ENCODE measurements at places on chromosomes 12 and 14.

GRCh38 chr12:118052324-118053070, 8.5 kb downstream of the WSB2 start:
- peak overlapping the region; percentile 83 for H3K27ac ChIP-seq
- DNase-seq = peak; percentile 69
- H3K4me1 ChIP-seq = peaks cover 44% of the 10 kb centered on the region
- H3K27me3 ChIP-seq = no peaks in the 10 kb centered on the region
- H3K36me3 ChIP-seq = peaks cover 48% of the 10 kb centered on the region
- H3K4me3 ChIP-seq = peak overlapping the region; percentile 37

GRCh38 chr14:35229792-35230089, 62.4 kb upstream of the PSMA6 start:
- H3K36me3 ChIP-seq = peaks cover 4% of the 10 kb centered on the region
- H3K4me1 ChIP-seq = peaks cover 26% of the 10 kb centered on the region
- peak overlapping the region; percentile 51 for H3K27ac ChIP-seq
- no peak for DNase-seq
- H3K27me3 ChIP-seq = no peaks in the 10 kb centered on the region
- H3K4me3 ChIP-seq = no peak overlapping the region

- no peak overlapping the region for H3K27ac ChIP-seq
- no peak for DNase-seq
- H3K27me3 ChIP-seq = no peaks in the 10 kb centered on the region
- H3K4me3 ChIP-seq = no peak overlapping the region
Measured at GRCh38 chr12:120955232-120955631, 23.1 kb upstream of the HNF1A start.

DNA sequence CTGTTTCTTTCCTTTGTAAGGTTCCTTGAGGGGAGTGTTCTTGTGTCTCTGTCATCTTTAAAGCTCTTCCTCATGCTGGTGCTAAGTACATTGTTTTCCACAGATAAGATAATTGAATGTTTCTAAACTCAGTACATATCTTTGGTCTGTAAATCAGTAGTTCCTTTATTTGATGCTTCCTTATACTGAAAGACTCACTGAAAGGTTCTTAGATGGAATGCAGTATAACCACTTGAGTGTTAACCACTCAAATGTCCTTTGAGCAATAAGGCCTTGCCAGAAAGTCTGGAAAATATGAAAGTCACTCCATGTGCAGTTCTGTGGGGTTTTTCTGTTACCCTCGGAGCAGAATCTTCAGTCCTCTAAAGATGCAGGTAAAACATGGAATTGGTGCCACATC, 23.0 kb upstream of the RNU6-8 start:
- no peak for DNase-seq
- no peak overlapping the region for H3K27ac ChIP-seq
- H3K4me1 ChIP-seq = no peaks in the 10 kb centered on the region
- H3K4me3 ChIP-seq = no peak overlapping the region

DNA sequence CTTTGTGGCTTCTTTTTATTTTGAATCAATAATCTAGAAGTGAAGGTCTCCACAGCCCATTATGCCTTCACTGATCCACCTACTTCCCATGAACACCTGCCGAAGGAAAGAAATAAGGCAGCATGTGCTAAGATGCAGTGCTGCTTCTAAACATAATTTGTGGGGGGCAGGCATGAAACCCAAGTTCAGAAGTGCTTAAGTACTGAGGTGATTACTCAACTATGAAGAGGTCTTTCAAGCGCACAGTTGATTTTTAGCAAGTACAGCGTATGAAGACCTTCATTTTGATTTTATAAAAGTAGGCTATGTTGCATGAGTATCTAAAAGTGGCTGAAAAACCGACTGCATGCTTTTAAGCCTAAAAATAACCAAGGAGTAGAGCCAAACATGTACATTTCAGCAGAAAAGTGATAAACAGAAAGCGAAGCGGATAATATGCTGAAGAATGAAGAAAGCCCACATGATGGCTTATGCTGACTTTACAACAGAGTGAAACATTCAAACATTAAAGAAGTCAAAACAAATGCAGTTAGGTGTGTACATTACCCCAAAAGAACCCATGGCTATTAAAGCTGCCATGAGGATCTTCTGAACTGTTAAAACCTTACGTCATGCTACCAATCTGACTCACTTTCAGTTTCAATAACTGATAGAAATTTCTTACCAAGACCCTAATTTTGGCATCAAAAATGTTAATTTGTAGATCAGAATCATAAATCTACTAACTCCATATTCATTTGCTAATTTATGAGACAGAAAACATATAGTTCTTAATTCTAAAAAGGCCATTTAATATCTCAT, 29.3 kb downstream of the KICS2 start:
- no peaks in the 10 kb centered on the region for H3K27me3 ChIP-seq
- no peak overlapping the region for H3K27ac ChIP-seq
- H3K36me3 ChIP-seq = peaks cover 27% of the 10 kb centered on the region
- DNase-seq = no peak
- H3K4me3 ChIP-seq = no peak overlapping the region

DNA sequence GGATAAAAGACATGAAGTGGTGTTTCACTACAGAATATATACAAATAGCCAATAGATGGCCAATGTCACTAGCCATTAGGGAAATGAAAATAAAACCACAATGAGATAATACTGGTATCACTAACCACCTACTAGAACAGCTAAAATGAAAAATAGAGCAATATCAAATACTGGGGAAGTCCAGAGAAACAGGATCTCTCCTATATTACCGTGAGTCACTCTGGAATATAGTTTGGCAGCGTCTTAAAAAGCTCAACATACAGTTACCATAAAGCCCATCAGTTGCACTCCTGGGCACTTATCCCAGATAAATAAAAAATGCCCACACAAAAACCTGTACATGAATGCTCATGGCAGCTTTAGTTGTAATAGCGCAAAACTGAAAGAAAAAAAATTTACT, 101.7 kb downstream of the TMTC1 start:
- no peak overlapping the region for H3K27ac ChIP-seq
- no peaks in the 10 kb centered on the region for H3K4me1 ChIP-seq
- H3K4me3 ChIP-seq = no peak overlapping the region

- H3K4me1 ChIP-seq = no peaks in the 10 kb centered on the region
- H3K27me3 ChIP-seq = no peaks in the 10 kb centered on the region
- no peak for DNase-seq
- no peak overlapping the region for H3K27ac ChIP-seq
- H3K36me3 ChIP-seq = no peaks in the 10 kb centered on the region
Measured at GRCh38 chr12:30043151-30043847, 259.6 kb upstream of the TMTC1 start.

GRCh38 chr12:69024907-69025306, 91.9 kb upstream of the CPM start:
- no peaks in the 10 kb centered on the region for H3K36me3 ChIP-seq
- no peak for DNase-seq
- no peak overlapping the region for H3K4me3 ChIP-seq
- peaks cover 15% of the 10 kb centered on the region for H3K27me3 ChIP-seq
- H3K27ac ChIP-seq = no peak overlapping the region
- no peaks in the 10 kb centered on the region for H3K4me1 ChIP-seq

- peaks cover 39% of the 10 kb centered on the region for H3K27me3 ChIP-seq
- DNase-seq = no peak
Measured at GRCh38 chr14:38205949-38206665, 1.6 kb upstream of the SSTR1 start.

GRCh38 chr14:88871429-88871828, 47.0 kb downstream of the TTC8 start:
- H3K27ac ChIP-seq = no peak overlapping the region
- DNase-seq = no peak
- no peaks in the 10 kb centered on the region for H3K4me1 ChIP-seq
- H3K36me3 ChIP-seq = peaks cover 2% of the 10 kb centered on the region

DNA sequence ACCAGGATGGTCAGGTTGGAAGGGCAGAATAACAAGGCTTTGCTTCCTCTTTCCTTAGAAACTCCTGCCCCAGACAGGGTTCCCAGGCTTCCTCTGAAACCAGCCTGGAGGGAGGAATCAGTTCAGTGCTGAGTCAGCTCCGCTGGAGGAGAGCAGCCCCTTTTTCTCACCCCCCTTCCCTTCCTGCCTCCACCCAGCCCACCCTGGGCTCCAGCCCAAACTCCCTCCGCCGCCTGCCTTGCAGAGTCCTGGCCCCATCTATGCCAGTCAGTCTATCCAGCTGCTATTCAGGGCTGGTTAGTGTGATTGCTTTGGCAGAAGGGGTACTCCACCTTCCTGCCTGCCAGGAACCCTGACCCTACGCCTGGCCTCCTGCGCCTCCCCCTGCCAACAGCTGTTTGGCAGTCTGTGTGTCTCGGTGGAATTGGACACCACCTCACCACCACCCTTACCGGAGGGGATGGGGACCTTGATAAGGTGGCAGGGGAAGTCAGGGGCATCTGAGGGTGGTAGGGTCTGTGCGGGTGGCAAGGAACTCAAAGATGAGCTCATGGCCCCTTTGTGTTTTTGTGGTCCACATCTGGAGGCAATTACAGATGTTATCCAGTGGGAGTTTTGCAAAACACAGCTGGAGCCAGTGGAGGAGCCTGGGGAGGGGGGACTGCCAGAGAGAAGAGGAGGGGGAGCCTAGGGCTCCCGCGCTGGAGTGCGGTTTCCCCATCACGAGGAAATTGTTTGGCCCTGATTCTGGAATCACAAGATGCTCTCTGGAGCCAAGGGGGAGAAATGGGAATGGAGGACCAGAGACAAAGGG, 12.2 kb downstream of the MMP14 start:
- DNase-seq = no peak
- H3K4me3 ChIP-seq = no peak overlapping the region
- peaks cover 2% of the 10 kb centered on the region for H3K27me3 ChIP-seq
- peaks cover 11% of the 10 kb centered on the region for H3K4me1 ChIP-seq
- H3K27ac ChIP-seq = no peak overlapping the region
